ENCODE measurements at places on chromosomes 2 and 18.

- DNase-seq = no peak
Observed at GRCh38 chr2:196242131-196242620, 70.8 kb upstream of the STK17B start.

DNA sequence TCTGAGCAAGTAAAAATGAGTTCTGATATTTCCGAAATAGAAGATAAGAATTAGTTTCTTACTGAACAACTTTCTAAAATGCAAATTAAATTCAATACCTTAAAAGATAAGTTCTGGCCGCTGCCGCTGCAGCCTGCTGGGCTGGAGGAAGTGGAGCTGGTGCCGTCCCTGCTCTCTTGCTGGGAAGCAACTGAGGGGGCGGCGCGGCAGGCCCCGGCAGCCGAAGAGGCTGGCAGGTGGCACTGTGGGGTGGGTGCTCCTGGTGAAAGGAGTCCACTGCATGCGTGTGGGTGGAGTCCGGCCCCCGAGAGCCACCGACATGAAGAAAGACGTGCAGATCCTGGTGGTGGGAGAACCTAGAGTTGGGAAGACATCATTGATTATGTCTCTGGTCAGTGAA is 89.5 kb upstream of the ZNF519 start:
- DNase-seq = no peak

DNA sequence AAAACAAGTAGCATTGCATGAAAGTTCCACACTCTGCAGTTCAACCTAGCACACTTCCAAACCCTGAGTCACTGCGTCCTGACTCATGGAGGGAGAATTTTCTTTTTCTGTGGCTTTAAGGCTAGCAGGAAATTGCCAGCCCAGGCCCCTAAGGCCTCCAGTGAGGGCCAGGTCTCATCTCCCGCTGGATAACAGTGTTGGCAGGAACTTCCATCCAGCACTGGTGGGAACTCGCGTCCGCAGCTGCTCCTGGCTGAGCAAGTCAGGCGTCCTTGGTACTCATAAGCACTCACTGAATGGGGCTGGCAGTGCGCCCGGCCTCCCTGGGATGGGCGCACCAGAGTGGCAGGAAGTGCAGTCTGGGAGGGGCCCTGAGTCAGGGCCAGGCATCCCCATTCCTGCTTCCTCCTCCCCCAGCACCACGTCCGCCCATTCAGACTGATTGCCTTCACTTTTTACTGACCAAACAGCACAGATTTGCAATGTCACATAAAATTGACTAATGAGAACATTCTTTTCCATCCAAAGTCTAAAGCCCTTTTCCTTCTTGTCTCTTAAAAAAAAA is 14.3 kb downstream of the MALL start:
- peak; percentile 94 for DNase-seq

DNA sequence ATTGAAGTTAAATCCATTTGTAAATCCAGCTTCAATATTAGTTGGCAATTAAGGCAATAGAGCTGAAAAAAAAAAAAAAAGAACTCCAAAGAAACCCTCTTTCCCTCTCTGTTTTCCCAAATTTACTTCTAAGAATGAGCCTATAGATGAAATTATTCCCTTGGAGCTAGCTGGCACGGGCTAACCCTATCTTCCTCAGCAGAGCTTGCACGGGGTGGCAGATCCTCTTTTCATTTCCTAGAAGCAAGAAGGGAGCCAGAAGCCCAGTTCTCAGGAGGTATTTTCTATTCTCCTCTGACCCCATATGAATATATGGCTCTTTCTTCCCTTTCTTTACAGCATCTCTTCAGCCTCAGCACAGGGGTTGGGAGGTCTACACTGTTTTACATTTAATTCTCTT is 426.0 kb downstream of the TGIF1 start:
- no peak for DNase-seq

DNA sequence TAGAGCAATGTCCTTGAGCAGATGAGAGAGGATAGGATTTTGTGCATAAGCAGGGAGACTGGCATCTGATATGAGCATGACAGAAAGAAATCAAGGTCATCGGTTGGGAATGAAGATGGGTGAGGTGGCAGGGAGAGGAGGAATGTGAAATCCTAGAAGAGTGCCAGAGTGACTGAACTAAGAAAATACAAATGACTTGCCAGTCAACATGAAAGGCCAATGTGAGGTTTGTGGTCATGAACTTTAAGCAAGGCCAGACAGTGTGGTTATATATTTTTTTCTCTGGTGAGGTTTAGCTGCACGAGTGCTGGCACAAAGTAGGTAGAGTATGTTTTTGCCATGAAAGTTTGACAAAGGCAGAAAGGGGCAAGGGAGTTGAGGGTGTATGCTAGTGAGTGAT is 21.2 kb downstream of the QPCT start:
- DNase-seq = no peak

GRCh38 chr2:25314514-25315315 is 27.0 kb downstream of the DNMT3A start:
- DNase-seq = peak; percentile 86

DNA sequence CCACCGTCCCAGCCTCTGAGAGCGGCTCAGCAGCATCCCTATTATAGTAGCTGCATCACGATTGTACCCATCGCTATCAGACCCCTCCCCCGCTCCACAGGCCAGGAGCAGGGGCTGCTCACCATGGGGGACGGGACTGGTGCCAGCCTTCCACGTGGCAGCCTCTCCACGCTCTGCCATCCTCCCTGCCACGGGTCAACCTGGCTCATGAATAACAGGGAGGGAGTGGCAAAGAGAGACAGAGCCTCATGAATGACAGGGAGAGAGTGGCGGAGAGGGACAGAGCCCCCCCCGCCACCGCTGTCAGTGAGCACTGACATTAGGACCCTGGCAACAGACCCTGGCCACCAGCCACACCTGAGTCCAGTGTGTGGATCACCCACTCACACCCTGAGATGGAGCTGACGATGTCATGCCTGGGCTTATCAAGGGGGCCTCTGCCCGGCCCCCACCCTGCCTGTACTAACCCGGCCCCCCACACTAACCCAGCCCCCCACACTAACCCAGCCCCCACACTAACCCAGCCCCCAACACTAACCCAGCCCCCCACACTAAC is 16.9 kb downstream of the CROCC2 start:
- peak; percentile 50 for DNase-seq

DNA sequence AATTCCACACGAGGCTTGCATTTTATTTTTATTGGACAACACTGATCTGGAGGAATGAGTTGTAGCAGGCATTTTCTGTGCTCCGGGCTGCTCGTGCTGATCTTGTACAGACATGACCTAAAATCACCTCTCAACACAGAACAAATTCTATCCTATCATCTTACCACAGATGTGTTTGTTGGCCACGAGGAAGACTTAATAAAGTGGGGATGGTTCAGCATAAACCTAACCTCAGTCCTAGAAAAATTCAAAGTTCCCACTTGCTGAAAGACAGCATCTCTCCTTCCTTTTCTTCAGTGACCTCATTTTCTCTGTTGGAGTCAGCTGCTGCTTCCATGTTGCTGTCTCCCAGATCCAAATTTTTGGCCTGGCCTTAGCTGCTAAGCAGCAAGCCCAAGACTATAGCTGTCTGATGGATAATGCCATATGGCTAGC is 45.3 kb downstream of the RBKS start:
- no peak for DNase-seq
